RCC 7860 (cell line): ENCODE measurements at places on chromosomes 3 and 15.

DNA sequence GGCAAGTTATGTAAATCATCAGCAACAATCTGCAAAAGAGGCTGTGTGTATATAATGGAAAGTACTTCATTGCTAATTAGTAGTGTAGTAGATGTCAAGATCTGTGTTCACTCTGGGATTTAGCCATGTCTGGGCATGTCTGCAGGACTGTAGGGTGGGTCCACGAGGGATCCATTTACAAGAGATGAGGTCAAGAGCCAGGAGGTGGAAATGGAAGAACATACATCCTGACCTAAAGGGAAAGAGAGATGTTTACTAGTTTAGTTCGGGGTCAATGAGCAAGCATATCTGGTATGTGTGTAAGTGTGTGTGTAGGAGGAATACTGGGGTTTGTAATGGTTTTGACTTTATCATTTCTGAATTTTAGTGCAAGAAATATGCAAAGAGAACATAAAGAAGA is 171.5 kb upstream of the NANOGP8 start:
- DNase-seq: no peak

GRCh38 chr3:33417066-33417673 is 23.0 kb downstream of the UBP1 start:
- DNase-seq: no peak

GRCh38 chr3:53821631-53822121 is 24.5 kb downstream of the CHDH start:
- DNase-seq: no peak

GRCh38 chr15:57890351-57890750 is 175.2 kb downstream of the ALDH1A2 start:
- peak; percentile 75 for DNase-seq
